ENCODE measurements at places on chromosomes 4 and X. TPM values are rescaled to one million over a fixed set of nuclear protein-coding genes. Genes with fewer than 3 reads are reported as not detected.

DNA sequence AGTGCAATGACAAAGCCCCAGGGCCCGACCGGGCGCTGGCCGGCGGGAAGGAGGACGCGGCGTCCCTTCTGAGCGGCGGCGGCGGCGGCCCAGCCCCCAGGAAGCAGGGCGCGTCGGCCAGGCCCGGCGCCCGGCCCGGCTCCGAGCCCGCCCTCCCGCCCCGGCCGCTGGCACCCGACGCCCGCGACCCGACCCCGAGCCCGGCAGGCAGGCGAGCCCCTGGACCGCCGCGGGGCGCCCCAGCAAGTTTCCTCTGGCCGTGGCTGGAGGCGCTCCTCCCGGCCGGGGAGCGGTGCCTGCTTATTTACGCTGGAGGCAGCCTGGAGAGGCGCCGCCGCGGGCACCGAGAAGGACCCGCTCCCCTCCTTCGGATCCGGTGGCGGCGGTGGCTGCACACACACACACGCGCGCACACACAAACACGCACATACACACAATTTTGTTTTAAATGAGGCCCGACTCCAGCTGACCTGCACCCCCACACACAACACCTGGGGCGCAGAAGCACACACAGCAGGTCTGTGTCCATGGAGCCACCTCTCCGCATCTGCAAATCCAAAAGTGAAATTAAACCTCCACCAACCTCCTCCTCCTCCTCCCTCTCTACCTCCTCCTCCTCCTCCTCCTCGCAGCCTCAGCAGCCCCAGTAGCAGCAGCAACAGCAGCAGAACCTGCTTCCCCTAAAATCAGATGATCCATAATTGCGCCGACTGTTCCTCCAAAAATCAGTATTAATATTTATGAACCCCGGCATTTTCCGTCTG, 669 bp downstream of the IRF2 start:
- H3K27me3 ChIP-seq, result no peaks in the 10 kb centered on the region
- peak; percentile 35 for DNase-seq
- H3K36me3 ChIP-seq, result no peaks in the 10 kb centered on the region
- H3K27ac ChIP-seq, result peak overlapping the region; percentile 96

GRCh38 chrX:79096145-79096556, 48.3 kb upstream of the GPR174 start:
- no peak for DNase-seq
- no peaks in the 10 kb centered on the region for H3K36me3 ChIP-seq
- H3K27me3 ChIP-seq, result peaks cover 27% of the 10 kb centered on the region
- no peaks in the 10 kb centered on the region for H3K4me1 ChIP-seq
- H3K27ac ChIP-seq, result no peak overlapping the region

DNA sequence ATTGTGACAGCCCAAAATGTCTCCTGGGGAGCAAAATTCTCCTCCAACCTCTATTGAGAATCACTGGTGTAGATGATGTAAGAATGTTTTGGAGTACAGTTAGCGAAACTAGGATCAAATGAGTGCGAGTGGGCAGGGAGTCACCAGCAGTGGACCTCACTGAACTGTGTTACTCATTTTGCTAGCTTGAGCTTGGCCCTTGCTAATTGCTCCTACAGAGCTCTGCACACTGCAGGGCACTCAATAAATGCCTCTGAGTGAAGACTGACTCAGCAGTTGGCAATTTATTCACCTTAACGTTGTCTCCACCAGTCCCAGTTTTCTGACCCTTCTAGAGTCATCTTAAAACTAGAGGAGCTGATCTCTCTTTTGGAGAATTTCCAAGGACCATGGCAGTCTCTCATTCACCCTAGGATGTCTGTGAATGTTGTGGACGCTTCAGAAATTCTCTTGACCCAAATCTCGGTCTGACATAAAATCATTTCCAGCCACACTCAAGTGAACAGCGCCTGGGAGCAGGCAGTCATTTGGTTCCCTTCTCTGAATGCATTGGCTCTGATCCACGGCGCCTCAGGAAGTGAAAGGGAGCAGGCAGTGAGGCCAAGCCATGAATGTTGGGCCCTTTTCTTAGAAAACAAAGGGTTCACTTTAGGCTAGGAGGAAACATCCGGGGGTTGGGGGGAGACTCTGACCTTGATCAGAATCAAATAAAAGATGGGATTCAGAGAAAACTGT, 148.1 kb downstream of the NWD2 start:
- no peak overlapping the region for H3K4me3 ChIP-seq
- no peak overlapping the region for H3K27ac ChIP-seq
- no peak for DNase-seq
- no peaks in the 10 kb centered on the region for H3K27me3 ChIP-seq

DNA sequence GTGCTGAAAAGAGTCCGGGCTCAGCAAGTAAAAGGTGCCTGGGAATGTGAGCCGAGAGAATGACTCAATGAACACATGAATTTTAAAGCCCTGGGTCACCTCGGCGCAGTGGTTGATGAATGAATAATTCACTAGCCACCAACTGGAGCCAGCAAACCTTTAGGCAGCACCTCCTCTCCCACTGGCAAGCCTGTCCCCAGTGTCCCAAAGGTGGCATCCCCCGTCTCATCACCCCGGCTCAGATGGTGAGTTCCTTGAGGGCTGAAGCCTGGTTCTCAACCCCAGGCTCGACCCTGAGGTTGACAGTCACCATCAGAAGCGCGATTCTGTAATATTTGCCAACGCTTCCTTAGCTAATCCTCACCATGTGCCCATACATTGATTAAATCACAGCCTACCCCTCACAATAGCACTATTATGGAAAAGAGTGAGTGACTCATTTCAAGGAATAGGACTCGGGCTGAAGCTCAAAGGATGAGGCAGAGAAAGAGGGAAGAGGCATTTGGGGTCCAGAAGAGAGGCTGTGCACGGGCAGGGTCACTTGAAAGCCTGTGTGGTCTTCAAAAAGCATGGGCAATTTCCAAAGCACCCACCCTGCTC, 2.7 kb upstream of the CCNQ start:
- no peak overlapping the region for H3K27ac ChIP-seq
- peaks cover 47% of the 10 kb centered on the region for H3K27me3 ChIP-seq
- H3K4me1 ChIP-seq, result no peaks in the 10 kb centered on the region
- DNase-seq, result no peak

- no peak overlapping the region for H3K27ac ChIP-seq
- H3K4me3 ChIP-seq, result no peak overlapping the region
- H3K36me3 ChIP-seq, result no peaks in the 10 kb centered on the region
- no peaks in the 10 kb centered on the region for H3K27me3 ChIP-seq
These were observed 6.4 kb downstream of the HSPA4L start for GRCh38 chr4:127788517-127788916.

GRCh38 chrX:68703369-68703768, 55.9 kb downstream of the STARD8 start:
- H3K27me3 ChIP-seq, result peaks cover 75% of the 10 kb centered on the region
- H3K36me3 ChIP-seq, result no peaks in the 10 kb centered on the region
- H3K27ac ChIP-seq, result peak overlapping the region; percentile 43
- H3K4me3 ChIP-seq, result no peak overlapping the region
- no peak for DNase-seq

GRCh38 chrX:13845721-13846378, 29.0 kb upstream of the GPM6B start:
- no peak overlapping the region for H3K4me3 ChIP-seq
- H3K4me1 ChIP-seq, result no peaks in the 10 kb centered on the region
- no peaks in the 10 kb centered on the region for H3K36me3 ChIP-seq
- H3K27ac ChIP-seq, result peak overlapping the region; percentile 31
- H3K27me3 ChIP-seq, result peaks cover 30% of the 10 kb centered on the region

DNA sequence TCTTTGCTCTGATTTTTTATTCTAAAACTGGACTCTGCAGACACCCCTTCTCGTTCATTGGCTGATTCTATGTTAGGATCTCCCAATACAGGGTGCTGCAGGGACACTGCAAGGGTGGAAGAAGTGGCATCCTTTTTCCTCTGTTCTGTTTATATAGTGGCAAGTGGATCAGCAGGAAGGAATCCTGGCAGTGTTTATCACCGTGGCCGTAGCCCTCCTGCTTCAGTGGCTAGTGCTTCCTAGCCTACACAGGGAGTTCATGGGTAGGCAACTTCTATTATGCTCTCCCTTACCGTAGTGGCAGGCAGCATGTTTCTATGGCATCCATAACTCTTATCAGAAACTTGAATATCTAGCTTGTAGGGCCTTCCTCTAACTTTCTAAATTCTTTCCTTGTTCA, 6.4 kb upstream of the AP1AR start:
- DNase-seq, result no peak
- no peaks in the 10 kb centered on the region for H3K4me1 ChIP-seq
- H3K36me3 ChIP-seq, result no peaks in the 10 kb centered on the region
- H3K27ac ChIP-seq, result no peak overlapping the region

DNA sequence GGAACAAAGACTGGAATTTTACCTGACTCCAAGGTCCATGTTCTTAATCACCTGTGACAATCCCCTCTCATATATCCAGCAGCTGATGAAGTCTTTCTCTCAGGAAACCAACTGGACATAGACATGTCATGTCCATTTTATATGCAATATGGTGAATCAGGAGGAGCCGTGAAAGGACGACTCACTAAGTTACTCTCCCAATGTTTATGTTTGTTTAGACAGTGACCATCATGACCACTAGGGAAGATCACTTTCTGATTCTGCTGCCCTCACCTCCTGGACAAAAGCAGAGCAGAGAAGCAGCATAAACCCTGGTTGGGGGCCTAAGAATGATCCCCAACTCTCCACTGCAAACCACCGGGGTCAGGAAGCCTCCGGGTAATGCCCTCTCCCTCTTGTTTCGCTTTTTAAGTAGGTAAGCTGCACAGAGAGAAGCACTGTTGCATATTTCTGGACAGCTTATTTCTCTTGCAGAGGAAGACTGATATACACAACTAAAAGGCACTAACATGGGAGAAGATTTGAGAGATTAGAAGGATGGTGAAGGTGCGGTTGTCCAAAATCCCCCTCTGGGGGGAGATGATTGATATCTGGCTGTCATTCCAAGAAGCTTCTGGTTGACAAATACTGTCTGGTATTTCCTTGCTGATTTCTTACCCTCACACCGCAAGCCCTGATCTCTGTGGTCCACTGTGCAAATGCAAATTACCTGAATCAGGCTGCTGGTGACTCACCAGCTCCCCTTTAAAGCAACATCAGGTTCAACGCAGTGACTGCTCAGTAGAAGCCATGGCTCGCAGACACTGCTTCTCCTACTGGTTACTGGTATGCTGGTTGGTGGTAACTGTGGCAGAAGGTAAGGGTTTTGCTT, at the start of gene ODAPH:
TSS of gene ODAPH (plus strand) at position 773 of the 871 bp plus-strand sequence. CDS start at position 790, 17 bp downstream.
- no peaks in the 10 kb centered on the region for H3K36me3 ChIP-seq
- no peaks in the 10 kb centered on the region for H3K4me1 ChIP-seq
- H3K27ac ChIP-seq, result no peak within 1 kb of the TSS
- no peak for DNase-seq
- no peak within 1 kb of the TSS for H3K4me3 ChIP-seq

- H3K36me3 ChIP-seq, result peaks cover under 1% of the 10 kb centered on the region
These were observed 84.9 kb downstream of the RAB28 start for GRCh38 chr4:13399257-13399656.

DNA sequence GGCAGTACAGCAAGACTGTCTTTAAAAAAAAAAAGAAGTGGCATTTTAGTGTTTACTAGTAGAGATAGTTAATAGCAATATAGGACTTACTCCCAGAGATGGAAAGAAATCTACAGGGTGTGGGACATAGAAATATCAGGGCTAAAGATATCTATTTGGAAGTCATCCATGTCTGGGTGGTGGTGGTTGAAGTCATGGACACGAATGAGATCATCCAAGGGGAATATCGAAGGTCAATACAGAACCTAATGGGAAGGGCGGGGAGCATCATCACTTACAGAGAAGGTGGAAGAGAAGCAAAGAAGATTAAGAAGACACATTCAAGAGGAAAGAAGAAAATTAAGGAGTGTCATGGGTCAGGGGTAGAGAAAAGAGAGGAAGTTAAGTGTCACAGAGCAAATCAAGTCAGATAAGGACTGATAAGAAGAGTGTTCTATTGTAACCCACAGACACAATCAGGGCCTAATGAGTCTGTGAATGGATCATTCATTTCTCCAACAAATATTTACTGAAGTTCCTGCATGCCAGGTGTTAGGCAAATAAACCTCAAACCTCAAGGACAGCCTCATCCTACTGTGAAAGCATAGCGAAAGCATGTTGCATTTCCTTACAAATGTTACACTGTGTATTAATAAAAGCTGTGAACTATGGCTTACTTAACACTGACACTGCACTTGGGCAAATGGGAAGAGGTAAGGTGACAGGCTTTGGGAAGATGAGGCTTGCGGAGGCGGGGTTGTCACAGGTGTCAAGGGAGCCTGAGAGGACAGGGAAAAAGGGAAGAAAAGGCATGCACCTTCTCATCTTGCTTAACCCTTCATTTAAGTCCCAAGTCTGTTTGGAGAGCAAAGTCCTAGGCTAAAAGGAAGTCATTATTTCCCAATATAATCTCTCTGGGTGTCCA, 65.3 kb downstream of the ELOVL6 start:
- no peaks in the 10 kb centered on the region for H3K36me3 ChIP-seq
- H3K4me1 ChIP-seq, result no peaks in the 10 kb centered on the region
- no peak overlapping the region for H3K27ac ChIP-seq
- H3K4me3 ChIP-seq, result no peak overlapping the region
- no peak for DNase-seq
- H3K27me3 ChIP-seq, result no peaks in the 10 kb centered on the region

- H3K4me1 ChIP-seq, result no peaks in the 10 kb centered on the region
- no peaks in the 10 kb centered on the region for H3K27me3 ChIP-seq
- peak within 1 kb of the TSS; percentile 67 for H3K4me3 ChIP-seq
- H3K27ac ChIP-seq, result peak within 1 kb of the TSS; percentile 96
These were observed at the start of gene FHIP1A for GRCh38 chr4:151408630-151409469. Gene FHIP1A, plus strand, starts transcription at chr4:151409176. Its CDS starts 157,084 bp downstream, at chr4:151566260.

GRCh38 chrX:130118441-130119311, 8.4 kb upstream of the ELF4 start:
- DNase-seq, result no peak
- no peaks in the 10 kb centered on the region for H3K4me1 ChIP-seq
- H3K27me3 ChIP-seq, result peaks cover 39% of the 10 kb centered on the region
- H3K36me3 ChIP-seq, result no peaks in the 10 kb centered on the region
- H3K4me3 ChIP-seq, result no peak overlapping the region
- H3K27ac ChIP-seq, result peak overlapping the region; percentile 66

DNA sequence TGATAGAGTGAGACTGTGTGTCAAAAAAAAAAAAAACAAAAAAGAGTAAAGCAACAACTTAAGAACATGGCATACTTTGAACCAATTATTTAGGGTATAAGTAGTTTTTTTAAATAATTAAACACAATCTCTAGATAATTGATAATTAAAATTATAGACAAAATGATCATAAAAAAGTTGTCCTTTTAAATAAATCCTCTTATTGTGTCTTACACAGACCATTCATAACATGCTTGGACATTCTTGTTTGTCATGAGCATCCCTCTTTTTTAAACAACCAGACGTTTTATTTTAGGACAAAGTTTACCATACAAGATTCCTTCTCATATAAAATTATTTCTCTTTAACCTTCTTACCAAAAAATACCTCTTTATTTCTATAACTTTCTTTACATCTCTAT, 35.1 kb downstream of the SPCS3 start:
- H3K36me3 ChIP-seq, result no peaks in the 10 kb centered on the region
- H3K27me3 ChIP-seq, result no peaks in the 10 kb centered on the region
- H3K4me1 ChIP-seq, result no peaks in the 10 kb centered on the region
- no peak overlapping the region for H3K27ac ChIP-seq
- no peak for DNase-seq
- no peak overlapping the region for H3K4me3 ChIP-seq

Gene MAGEA9
- not detected for total RNA-seq

Gene NHSL2
- total RNA-seq, result 5.8 TPM

Gene RGN
- 3.8 TPM for total RNA-seq

Gene MAGEA9B
- total RNA-seq, result not detected

Gene SERTM2
- total RNA-seq, result 0.15 TPM

Gene FABP2
- total RNA-seq, result not detected

Gene ZNF157
- total RNA-seq, result 0.33 TPM

Measured in breast epithelium (tissue), 4 donors.